ENCODE measurements at places on chromosomes 13 and 19.

GRCh38 chr13:35593651-35594050 is 117.2 kb upstream of the MAB21L1 start:
- DNase-seq, result no peak

DNA sequence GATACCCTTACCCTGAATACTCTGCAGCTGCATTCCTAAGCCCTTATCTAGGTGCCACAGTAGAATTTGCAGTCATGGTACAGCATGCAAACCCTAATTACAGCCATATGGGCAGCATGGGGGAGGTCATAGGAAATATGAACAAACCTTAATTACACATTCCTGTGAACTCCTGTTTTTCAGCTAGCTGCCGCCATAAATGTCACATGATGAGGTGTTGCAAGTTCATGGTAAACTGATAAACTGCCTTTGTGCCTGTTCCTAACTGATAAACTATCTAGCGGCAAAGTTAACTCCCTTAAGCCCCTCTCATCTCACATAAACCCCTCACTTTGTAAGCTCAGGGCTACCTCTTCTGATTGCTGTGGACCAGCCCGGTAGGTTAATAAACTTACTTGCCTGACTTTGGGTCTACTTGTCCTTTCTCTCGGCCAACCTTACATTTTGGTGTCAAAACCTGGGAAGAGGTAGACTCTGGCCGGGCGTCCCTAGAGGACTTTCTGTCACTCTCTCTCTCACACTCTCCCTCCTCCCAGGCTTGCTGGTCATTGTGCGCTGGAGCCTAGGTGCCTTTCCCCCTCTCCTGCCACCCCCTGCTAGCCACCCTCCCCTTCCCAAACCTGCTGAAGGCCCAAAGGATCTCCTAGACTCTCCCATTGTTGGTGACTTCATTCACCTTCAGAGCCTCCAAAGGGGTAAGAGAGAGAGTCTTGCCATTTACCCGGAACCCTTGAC is 43.3 kb downstream of the ZNF93 start:
- no peak for DNase-seq

GRCh38 chr13:20000062-20000552 is 41.6 kb downstream of the ZMYM2 start:
- no peak for DNase-seq

- DNase-seq, result no peak
Measured at GRCh38 chr13:110503037-110503901, 58.3 kb downstream of the RAB20 start.

GRCh38 chr19:10228920-10229319 is 2.2 kb downstream of the S1PR2 start:
- DNase-seq, result peak; percentile 21

All from effector CD4-positive, alpha-beta T cell (primary cell).